ENCODE measurements at places on chromosomes 2 and 18. TPM values are rescaled to one million over a fixed set of nuclear protein-coding genes. Genes with fewer than 3 reads are reported as not detected.
A peak's percentile ranks its signal among the peaks of the same experiment; 100 is the strongest.

- H3K4me3 ChIP-seq: no peak overlapping the region
- peak overlapping the region; percentile 88 for H3K27ac ChIP-seq
- no peak for DNase-seq
- no peaks in the 10 kb centered on the region for H3K27me3 ChIP-seq
- H3K36me3 ChIP-seq: no peaks in the 10 kb centered on the region
- peaks cover 97% of the 10 kb centered on the region for H3K4me1 ChIP-seq
These were observed 87.1 kb downstream of the TNS1 start for GRCh38 chr2:217915706-217916105.

DNA sequence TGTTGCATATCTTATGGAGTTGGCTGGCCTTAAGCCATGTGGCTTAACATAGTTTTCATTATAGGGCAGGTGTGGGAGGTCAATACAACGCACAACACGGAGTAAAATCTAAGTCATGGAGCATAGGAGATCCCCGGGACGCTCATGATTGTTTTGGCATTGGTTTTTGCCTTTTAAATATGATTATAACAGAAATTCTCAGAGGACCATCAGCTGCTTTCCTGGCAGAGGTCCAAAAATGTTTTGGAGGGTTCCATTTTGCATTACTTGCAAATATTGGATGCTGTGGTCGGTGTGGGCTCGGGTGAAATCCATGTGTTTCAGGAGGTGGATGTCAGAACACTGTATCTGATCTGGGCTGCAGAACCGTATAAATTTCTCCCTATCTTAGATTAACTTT is 3.4 kb downstream of the NCOA1 start:
- peaks cover 36% of the 10 kb centered on the region for H3K4me1 ChIP-seq
- H3K27ac ChIP-seq: no peak overlapping the region
- no peak for DNase-seq
- no peaks in the 10 kb centered on the region for H3K36me3 ChIP-seq
- H3K27me3 ChIP-seq: no peaks in the 10 kb centered on the region
- no peak overlapping the region for H3K4me3 ChIP-seq

- no peaks in the 10 kb centered on the region for H3K36me3 ChIP-seq
- no peak overlapping the region for H3K4me3 ChIP-seq
- H3K27ac ChIP-seq: no peak overlapping the region
- H3K4me1 ChIP-seq: no peaks in the 10 kb centered on the region
- no peak for DNase-seq
These were observed 180.5 kb downstream of the DIS3L2 start for GRCh38 chr2:232142049-232142448.

DNA sequence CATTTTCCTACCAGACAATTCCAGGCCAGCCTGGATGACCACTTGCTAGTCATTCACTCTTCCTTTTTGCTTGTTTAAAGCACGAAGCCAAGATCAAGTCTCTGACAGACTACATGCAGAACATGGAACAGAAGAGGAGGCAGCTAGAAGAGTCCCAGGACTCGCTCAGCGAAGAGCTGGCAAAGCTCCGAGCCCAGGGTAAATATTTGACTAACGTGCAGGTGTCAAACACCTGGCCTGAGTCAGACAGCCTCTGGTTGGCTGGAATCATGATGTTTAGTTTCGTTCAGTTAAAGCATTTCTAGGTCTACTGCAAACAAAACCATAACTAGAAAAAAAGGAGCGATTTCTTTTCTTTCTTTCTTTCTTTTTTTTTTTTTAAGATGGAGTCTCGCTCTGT is 44.2 kb upstream of the LYPD6B start:
- DNase-seq: peak; percentile 61
- H3K36me3 ChIP-seq: no peaks in the 10 kb centered on the region
- no peaks in the 10 kb centered on the region for H3K27me3 ChIP-seq
- peaks cover 4% of the 10 kb centered on the region for H3K4me1 ChIP-seq
- H3K4me3 ChIP-seq: no peak overlapping the region

- H3K4me1 ChIP-seq: no peaks in the 10 kb centered on the region
- no peak overlapping the region for H3K4me3 ChIP-seq
- no peaks in the 10 kb centered on the region for H3K36me3 ChIP-seq
- no peaks in the 10 kb centered on the region for H3K27me3 ChIP-seq
These were observed 1258.0 kb upstream of the ZEB2 start for GRCh38 chr2:145777914-145778313.

MTCL1 gene
- 35.9 TPM for total RNA-seq

DNA sequence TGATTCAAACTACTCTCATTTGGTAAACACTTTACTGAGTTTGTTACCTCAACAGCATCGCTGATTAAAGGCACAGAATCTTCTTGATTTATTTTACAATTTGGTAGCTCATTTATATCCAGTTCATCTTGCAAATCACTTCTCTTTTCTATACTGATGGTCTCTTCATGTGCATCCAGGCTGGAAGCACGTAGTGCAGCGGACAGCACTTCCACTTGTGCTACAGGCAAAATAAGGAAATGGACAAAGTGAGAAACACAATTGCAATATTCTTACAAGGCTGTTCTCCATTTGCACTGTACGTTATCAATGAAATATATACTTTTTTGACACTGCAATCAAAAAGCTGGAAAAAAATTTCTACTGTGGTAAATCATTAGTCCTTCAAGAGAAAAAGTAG is 51.0 kb downstream of the PPP4R1 start:
- H3K27me3 ChIP-seq: no peaks in the 10 kb centered on the region
- no peak for DNase-seq
- H3K4me3 ChIP-seq: no peak overlapping the region
- no peaks in the 10 kb centered on the region for H3K4me1 ChIP-seq

GRCh38 chr18:815353-815752 is 3.3 kb upstream of the YES1 start:
- no peak overlapping the region for H3K4me3 ChIP-seq
- H3K4me1 ChIP-seq: no peaks in the 10 kb centered on the region
- H3K36me3 ChIP-seq: no peaks in the 10 kb centered on the region
- peaks cover 9% of the 10 kb centered on the region for H3K27me3 ChIP-seq
- H3K27ac ChIP-seq: no peak overlapping the region
- DNase-seq: no peak

OSBPL6 gene
- total RNA-seq: 4.0 TPM

DNA sequence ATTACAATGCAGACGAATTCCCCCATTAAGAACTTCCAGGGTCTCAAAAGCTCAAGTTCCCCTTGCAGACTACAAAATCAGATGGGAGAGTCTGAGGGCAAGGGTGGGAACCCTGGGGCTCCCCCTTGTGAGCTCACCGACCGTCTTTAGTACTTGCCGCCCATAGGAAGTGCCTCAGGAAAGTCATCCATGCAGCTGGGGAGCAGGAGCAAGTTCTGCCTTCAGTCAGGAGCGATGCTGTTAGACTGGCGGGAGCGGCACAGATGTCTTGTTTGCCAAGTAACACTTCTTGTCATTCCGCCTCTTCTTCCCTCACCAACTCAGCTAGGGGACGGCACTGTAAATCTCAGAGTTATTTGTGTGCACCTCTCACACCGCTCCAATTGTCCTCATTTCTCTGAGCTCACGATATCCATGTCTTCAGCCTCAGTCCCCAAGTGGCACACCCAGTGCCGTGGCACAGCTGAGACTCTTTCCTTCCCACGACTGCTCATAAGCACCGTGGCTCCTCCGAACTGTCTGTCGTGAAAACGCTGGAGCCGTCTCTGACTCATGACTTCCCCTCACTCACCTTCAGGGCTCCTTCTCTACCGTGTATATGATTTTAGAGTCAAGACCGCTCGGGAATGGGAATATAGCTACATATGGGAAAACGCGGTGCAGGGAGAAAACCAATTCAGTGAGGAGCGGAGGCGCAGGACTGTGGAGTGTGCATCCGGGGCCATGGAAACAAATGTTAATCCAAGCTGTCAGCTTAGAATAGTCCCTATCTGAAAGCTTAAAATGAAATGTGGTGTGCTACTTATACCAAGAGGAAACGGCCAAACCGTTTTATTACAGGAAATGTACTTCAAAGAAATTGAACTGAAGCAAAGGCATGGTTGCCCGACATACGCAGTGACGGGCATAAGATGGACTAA is 34.0 kb downstream of the UXS1 start:
- no peaks in the 10 kb centered on the region for H3K27me3 ChIP-seq
- no peak overlapping the region for H3K27ac ChIP-seq
- H3K4me1 ChIP-seq: no peaks in the 10 kb centered on the region
- H3K4me3 ChIP-seq: no peak overlapping the region
- no peaks in the 10 kb centered on the region for H3K36me3 ChIP-seq

CTAGE1 gene
- not detected for total RNA-seq

DNA sequence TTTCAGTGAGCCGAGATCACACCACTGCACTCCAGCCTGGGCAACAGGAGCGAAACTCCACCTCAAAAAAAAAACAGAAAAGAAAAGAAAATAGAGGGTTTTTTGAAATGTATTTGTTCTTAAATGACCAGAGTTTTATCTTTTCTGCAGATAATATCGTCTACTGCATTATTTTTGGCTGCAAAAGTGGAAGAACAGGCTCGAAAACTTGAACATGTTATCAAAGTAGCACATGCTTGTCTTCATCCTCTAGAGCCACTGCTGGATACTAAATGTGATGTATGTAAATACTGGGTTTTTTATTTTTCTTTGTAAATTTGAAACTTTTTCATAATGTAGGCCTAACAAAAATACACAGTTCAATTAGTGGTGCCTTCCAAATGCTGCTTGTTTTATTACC is 18.1 kb downstream of the CCNT2 start:
- H3K4me1 ChIP-seq: peaks cover 32% of the 10 kb centered on the region
- no peaks in the 10 kb centered on the region for H3K27me3 ChIP-seq
- no peak for DNase-seq
- H3K36me3 ChIP-seq: no peaks in the 10 kb centered on the region

DNA sequence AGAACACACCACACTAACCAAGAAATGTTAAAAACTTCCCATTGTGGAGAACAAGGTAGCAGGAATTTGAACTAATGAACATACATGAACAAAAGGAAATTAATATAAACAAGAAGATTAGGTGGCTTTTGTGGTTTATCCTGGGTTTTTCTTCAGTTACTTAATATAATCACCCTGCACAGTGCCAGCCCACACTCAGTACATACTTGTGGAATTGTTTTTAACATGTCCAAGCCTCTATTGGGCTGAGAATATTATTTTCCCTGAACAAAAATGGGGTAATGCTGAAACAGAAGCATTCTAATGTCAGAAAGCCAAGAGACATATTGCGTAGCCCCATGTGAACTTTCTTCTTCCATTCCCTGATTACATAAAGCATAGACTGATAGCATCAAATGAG is 202.8 kb downstream of the DNER start:
- no peaks in the 10 kb centered on the region for H3K36me3 ChIP-seq
- H3K27me3 ChIP-seq: no peaks in the 10 kb centered on the region
- no peak overlapping the region for H3K4me3 ChIP-seq
- no peak overlapping the region for H3K27ac ChIP-seq
- no peaks in the 10 kb centered on the region for H3K4me1 ChIP-seq

C1GALT1C1L gene
- total RNA-seq: not detected

- H3K36me3 ChIP-seq: no peaks in the 10 kb centered on the region
- no peaks in the 10 kb centered on the region for H3K27me3 ChIP-seq
- no peak overlapping the region for H3K4me3 ChIP-seq
These were observed 123.8 kb downstream of the CELF4 start for GRCh38 chr18:37441821-37442220.

GRCh38 chr2:226439337-226439736 is 360.3 kb downstream of the IRS1 start:
- no peaks in the 10 kb centered on the region for H3K27me3 ChIP-seq
- no peak for DNase-seq
- H3K36me3 ChIP-seq: no peaks in the 10 kb centered on the region
- no peak overlapping the region for H3K4me3 ChIP-seq
- no peak overlapping the region for H3K27ac ChIP-seq

DNA sequence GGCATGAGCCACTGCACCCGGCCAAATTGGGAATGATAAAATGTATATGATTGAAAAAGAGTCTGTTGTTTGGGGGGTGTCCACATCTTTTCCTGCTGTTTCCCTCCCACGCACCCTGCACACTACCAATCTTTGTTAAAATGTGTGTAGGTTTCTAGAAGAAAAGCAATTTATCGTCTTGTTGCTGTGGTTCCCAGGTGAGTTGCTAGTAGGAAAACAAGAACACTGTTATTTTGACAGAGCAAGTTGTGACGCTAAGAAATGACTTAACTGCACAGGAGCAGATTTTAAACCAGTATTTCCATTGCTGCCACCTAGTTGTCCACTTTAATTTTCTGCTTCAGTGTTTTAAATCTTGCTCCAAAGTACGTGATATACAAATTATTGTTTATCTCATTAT is 21.0 kb upstream of the USP14 start:
- no peaks in the 10 kb centered on the region for H3K27me3 ChIP-seq
- DNase-seq: no peak
- no peaks in the 10 kb centered on the region for H3K4me1 ChIP-seq
- no peak overlapping the region for H3K27ac ChIP-seq
- no peak overlapping the region for H3K4me3 ChIP-seq

- no peak overlapping the region for H3K4me3 ChIP-seq
- no peak for DNase-seq
- no peak overlapping the region for H3K27ac ChIP-seq
- H3K27me3 ChIP-seq: no peaks in the 10 kb centered on the region
These were observed 21.9 kb downstream of the APCDD1 start for GRCh38 chr18:10476338-10476791.

DNA sequence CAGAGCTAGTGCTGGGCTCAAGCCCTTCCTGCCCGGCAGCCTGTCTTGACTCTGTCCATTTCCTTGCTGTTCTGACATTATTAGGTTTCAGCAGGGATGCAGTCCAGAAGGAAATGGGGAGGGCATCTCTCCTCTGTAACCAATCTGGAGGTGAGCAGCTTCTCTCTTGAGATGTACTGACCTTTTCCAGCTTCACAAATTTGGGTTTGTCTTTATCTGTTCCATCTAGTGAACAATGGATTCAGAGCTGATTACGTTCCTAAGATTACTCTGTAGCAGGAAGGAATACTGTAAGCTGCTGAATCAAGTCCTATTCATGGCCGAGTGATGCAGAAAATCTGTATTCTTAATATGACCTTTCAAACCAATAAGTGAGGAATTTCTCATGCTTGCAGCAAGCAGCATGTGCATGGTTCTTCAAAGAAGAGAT is 11.0 kb downstream of the PLA2R1 start:
- H3K4me3 ChIP-seq: no peak overlapping the region
- no peak overlapping the region for H3K27ac ChIP-seq
- H3K4me1 ChIP-seq: no peaks in the 10 kb centered on the region
- no peaks in the 10 kb centered on the region for H3K27me3 ChIP-seq

- no peaks in the 10 kb centered on the region for H3K27me3 ChIP-seq
- no peak for DNase-seq
- peak overlapping the region; percentile 97 for H3K27ac ChIP-seq
These were observed 4.6 kb downstream of the PTGR3 start for GRCh38 chr18:75204269-75204731.

GRCh38 chr18:12750076-12750714 is 47.4 kb downstream of the PSMG2 start:
- peak; percentile 40 for DNase-seq
- no peak overlapping the region for H3K4me3 ChIP-seq
- no peak overlapping the region for H3K27ac ChIP-seq
- H3K4me1 ChIP-seq: no peaks in the 10 kb centered on the region
- no peaks in the 10 kb centered on the region for H3K27me3 ChIP-seq

- DNase-seq: no peak
- H3K36me3 ChIP-seq: no peaks in the 10 kb centered on the region
- H3K4me1 ChIP-seq: no peaks in the 10 kb centered on the region
- no peak overlapping the region for H3K4me3 ChIP-seq
These were observed 185.7 kb downstream of the NCKAP5 start for GRCh38 chr2:133382566-133382965.

Data from transverse colon (tissue), 4 donors.